ENCODE measurements at places on chromosomes 7 and 10.

- no peak for DNase-seq
Observed at GRCh38 chr7:47089461-47089860, 492.4 kb downstream of the TNS3 start.

DNA sequence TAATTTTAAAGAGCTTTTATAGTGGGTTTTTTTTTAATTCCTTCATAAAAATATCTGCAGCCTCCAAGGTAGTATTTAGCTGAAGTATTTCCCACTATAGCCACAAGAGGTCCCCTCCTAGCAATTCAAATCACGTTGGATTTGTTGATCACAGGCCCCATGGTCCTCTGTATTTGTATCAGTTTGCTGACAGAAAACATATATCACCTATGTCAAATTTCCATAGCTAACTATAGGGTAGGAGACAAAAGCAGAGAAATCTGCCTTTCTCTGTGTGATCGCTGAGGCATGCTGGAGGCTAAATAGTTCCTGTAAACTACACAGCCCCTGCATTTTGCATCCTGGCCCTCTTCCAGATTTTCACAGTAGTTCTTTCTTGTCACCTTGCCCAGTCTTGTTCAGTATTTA, 1.7 kb upstream of the CTNNA3 start:
- DNase-seq, result no peak

GRCh38 chr10:35998026-35998425, 355.9 kb upstream of the FZD8 start:
- DNase-seq, result no peak

DNA sequence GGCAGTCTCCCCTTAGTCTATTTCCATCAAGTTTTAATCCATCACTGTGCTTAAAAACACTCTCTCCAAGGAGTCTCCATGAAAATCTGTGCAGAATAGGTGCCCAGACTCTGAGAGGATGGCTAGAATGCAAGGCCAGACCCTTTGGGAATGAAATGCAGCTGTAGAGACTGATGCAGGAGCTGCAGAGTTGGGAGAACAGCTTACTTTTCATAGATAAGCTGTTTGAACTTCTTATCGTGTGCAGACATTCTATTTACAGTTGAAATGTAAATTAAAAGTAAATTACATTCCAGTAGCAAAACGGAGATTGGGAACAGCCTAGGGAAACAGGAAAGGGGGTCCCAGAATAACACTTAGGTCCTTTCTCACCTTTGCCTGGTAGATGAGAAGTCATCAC, 14.9 kb downstream of the ZNF22 start:
- no peak for DNase-seq

DNA sequence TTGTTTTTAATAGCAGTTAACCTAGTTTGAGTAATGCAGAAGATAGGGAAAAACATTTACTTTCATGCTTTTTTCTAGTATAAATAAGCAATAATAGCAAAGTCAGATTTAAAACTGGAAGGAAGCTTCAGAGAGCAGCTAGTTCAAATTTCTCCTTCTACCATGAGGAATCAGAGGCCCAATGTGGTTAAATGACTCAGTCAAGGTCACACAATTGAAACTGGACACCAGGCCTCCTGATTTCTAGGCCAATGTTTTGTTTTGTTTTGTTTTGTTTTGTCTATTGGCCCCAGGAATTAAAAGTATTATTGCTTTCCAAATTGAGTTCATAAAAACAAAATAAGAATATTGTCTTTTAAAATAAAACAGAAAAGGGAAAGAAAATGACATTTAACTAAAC, 122.3 kb downstream of the TRIL start:
- no peak for DNase-seq

DNA sequence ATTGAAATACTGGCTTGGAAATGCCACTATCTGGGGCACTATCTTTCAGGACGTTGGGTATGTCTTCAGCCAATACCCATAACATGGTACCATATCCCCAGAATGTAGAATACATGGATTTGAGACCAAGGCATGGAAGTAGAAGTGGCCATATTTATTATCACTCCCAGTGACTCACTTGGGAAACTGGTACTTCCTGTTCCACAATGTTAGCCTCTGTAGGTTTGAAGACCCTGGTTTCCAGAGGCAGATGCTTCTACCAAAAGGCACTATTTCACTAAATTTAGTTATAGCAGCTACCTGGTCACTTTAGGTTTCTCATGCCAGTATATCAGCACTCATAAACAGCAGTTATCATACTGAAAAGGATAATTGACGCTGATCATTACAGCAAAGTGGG, 184.2 kb downstream of the CCDC71L start:
- no peak for DNase-seq

DNA sequence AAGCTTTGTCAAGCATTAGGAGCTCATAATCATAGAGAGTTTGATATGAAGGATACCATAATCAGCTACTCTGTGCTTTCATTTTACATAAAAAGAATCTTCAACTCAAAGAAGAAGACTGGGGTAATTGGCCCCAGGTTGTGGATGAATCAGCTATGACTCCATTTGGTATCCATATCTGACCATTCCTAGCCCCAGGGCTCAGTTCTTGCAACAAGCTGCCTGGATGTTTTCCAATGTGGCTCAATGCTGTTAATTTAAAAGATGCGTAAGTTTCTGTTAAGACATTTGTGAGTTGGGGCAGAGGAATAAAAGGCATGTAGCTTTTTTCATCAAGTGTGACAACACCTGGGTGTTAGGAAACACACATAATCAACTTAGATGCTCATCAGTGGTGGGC, 951.1 kb downstream of the NRG3 start:
- DNase-seq, result no peak

DNA sequence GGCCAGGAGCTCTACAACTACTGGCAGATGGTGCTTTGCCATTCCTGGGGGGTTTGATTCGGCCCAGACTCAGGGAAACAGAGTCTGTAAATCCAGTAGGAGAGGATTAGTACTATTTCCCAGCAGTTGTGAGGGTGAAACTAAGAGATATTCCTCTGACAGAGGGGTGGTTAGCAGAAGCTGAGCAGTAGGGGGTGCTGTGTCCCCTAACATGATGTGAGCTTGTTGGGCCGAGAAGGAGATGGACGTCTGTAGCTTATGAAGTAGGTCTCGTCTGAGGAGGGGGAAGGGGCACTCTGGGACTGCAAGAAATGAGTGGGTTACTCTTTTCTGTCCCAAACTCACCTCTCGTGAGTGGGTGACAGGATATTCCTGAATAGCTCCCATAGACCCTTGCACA, 179.2 kb upstream of the MBL2 start:
- no peak for DNase-seq

DNA sequence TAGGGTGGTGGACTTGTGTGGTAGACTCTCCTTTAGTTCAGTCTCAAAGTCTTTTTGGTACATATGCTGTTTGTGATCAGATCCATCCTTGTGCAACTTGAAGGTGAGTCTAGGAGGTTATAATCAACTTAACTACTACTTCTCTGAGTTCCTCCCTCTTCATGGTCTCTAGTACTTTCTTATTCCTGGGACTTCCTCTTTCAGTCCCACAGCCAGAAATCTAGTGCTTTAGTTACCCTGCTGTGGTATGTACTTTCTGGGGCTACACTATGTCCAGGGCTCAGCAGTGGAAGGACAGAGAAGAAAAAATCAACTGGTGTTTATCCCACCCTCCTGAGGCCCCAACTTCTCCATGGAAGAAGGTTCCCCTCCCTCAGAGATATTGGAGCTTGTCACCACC, 19.4 kb upstream of the ATAD1 start:
- no peak for DNase-seq

GRCh38 chr10:30411263-30411662, 22.7 kb upstream of the MAP3K8 start:
- no peak for DNase-seq

DNA sequence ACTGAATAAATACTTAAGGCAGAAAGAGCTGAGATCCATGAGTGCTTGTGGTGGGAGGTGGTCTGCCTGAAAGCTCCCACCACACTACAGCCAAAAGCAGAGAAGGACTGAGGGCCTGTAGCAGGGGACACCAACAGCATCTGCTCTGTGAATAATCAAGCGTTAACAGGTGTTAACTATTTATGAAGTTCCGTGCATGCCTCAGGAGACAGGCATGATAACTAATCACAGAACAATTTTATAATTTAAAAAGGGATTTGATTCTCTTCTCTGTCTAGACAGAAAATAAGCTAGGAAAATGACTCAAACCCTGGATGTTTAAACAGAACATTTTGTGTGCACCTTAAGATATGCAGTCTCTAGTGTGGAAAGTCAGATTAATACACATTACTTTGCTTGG, 61.5 kb upstream of the GHITM start:
- no peak for DNase-seq

DNA sequence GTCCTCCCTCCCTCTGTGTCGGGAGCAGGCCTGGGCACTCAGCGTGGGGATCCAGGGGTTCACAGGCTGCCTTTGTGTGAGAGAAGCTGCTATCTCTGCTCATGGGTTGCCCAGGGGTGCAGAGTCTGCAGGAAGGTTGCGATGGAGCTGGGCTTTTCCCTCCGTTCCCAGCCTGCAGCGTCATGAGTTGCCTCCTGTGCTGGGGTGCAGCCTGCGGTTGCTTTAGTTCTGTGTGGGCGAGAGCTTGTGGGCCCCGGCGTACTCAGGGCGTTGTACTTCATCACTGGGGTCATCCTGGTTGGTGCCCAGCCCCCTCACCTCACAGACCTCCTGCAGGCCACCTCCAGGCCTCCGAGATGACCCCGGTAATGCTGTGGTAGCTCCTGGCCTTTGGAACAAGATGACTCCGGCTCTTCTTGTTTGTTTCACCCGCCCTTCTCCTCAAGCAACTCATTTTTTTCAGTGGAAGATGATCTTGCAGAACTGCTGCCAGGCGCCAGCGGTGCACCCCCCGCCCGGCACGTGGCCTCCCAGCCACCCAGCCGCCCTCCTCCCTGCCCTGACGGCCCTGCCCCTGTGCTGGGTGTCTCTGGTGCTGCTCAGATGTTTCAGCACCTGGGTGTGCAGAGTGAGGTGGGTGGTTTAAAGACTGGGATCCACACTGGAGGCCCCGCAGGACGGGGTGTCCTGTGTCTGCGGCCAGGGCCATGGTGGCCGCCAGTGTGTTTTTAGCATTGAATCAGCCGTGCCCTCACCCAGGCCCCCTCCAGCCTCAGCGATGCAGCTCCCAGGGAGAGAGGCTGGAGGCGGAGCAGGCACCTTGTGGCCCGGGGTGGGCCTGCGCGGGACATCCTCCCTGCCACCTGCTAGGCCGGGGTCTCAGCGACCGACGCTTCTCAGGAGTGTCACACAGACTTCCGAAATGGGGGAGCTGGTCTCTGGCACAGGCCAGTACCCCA, 7.2 kb downstream of the AP5Z1 start:
- DNase-seq, result no peak

GRCh38 chr7:117686311-117686935, 186.8 kb downstream of the CTTNBP2 start:
- no peak for DNase-seq

- DNase-seq, result no peak
Observed at GRCh38 chr7:142866361-142867096, 11.7 kb downstream of the EPHB6 start.

DNA sequence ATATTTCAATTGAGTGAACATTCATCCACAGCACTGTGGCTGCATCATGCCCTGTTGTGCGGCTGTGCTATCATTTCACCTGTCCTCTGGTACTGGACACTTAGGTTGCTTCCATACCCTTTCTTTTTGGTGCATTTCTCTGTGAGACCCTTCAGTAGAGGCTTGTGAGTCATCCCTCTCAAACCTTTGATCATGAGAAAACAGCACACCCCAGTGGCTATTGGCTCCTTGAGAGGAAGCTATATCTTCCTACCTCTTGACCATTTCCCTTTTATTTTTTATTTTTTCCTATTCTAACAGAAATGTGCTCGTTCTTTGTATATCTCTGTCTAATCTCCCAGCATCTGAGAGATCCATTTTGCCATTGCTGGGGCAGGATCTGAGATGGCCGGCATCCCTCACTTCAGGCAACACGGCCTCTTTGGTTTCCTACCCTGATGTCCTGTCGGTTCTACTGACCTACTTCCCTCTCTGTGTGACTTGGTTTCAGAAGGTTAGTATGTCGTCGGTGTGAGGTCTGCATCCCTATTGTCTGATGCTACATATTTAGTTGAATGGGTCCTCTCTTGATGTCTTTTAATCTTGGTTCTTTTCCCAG, 23.8 kb upstream of the PIK3AP1 start:
- DNase-seq, result no peak

DNA sequence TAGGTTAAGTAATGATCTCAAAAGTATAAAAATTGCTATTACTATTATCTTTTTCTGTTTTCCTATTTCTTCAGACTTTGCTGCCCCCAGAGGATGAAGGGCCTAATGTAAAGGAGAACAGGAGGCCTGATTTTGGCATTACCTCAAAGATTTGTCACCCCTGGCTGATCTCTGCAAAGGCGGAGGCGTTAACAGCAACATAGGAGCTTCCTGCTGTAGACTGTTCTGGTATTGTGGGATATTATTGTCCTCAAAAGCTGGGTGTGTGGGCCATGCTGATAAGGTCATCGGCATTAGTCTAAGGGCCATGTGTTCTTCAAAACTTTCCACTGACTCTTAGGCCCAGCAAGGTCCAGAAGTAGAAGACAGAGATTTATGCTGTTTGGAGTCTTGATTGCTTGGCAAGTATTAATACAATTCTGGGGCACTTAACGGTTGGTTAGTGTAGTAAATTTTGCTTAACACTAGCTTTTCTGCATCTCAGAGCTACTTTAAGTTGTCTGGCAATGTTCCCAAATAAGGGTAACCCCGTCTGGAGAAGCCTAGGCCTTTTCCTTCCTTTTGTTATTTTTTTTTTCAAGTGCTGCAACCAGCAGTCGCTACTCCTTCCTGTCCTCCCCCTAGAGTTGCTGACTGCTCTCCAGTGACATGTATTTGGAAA, 14.0 kb upstream of the ENTPD1 start:
- DNase-seq, result no peak

- DNase-seq, result no peak
Observed at GRCh38 chr10:131645756-131646155, 255.1 kb upstream of the PPP2R2D start.

DNA sequence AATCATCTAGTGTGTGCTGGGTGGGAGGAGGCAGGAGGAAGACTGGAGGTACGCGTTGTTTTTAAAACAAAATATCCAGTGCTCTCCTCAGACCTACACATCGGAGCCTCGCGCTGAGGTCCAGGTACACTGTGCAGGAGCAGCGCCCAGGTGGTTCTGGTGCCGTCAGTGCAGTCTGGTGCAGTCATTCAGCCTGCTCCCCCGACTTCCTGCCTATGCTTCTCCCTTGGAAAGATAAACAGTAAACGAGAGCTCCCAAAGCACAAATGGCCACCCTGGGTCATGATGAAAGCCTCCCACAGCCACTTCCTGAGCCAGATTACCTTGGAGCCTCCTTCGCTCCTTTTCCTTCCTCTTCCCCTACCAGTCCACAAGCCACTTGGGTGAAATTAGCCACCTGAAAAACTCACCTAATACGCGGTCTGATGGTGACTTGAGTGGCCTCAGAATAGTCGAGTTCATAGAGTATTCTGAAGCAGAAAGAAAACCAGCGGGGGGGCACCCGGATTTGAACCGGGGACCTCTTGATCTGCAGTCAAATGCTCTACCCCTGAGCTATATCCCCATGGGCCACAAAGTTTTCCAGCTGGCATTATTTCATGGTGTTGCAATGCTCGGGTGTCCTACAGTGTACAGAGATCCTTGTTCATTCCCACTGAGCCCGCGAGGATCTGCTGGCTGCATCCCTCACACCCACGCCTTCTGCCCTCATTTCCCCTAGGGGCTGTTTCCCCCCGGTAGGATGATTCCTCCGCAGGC, 82.5 kb downstream of the ZNF467 start:
- DNase-seq, result no peak

GRCh38 chr10:110093722-110094121, 85.9 kb downstream of the ADD3 start:
- no peak for DNase-seq

Data from T follicular helper cell (primary cell).